ENCODE measurements at places on chromosomes 2 and 18.

DNA sequence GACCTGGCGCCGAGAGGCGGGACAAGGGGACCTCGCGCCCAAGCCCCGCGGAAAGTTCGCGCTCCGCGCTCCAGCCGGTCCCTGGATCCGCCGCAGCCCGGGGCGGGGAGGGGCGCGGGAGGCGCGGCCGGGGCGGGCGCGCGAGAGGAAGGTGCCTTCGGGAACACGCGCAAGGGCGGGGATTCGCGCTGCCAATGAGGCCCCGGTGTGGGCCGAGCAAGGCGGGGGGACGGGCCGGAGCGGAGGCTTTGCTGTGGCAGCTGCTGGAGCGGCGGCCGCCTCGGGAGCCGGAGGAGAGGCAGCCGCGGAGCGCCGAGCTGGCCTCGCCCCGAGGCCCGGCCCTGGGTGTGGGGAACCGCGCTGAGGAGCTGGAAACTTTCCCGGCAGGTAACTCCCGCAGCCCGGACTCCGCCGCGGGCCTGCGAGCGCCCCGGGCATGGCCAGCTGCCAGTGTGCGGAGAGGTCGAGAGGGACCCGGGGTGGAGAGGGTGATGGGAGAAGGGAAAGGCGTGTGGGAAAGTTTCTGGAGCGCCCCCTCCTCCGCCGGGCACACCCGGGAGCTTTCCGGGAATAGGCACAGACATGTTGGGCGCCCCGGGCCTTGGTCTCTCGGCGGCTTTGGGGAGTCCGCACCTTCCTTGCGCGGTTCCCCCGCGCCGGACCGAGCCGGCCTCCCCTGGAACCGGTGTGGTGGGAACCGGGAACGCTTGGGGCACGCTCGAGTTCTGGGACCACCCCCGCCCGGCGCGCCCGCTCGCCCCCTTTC lies at the start of gene TANC1:
TSS of gene TANC1 (plus strand) at position 245 of the 766 bp plus-strand sequence. CDS start 97,271 bp downstream, outside the sequence.
- DNase-seq: no peak

GRCh38 chr2:44771522-44771921 lies 170.0 kb upstream of the SIX3 start:
- no peak for DNase-seq

GRCh38 chr2:201542291-201542690 lies 90.8 kb downstream of the STRADB start:
- no peak for DNase-seq

- DNase-seq: no peak
Observed at GRCh38 chr2:140002110-140002509, 1221.9 kb upstream of the NXPH2 start.

GRCh38 chr2:110182449-110182848 lies 22.4 kb downstream of the NPHP1 start:
- no peak for DNase-seq

- no peak for DNase-seq
Observed at GRCh38 chr2:234533626-234534025, 36.7 kb upstream of the ARL4C start.

DNA sequence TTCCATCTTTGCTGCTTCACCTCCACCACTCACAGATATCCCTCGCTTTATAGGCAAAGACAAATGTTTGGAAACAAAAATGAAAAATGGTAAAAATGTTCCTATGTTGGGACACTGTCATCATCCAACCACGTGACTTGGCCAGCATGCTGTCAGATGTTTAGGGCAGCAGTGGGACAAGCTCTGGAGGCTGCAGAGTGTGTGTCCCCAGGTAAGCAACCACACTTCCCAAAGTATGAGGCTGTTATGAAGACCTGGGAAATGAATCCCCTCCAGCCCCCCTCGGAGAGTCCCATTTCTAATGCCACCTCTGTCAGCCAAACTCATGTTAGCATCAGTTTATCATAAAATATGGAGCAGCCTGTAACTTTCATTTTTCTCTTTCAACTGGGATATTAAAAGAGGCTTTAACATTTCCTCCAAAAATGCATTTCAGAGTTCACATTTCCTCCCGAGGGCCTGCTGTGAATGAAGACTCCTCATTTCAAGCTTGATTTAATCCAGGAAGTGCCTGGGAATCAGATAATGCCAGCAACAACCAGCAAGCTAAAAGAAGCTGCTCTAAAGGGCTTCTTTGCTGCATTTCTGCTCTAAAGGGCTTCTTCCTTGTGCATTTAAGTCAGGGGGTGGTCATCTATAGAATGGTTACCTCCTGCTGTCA lies 66.2 kb downstream of the APOB start:
- DNase-seq: no peak

DNA sequence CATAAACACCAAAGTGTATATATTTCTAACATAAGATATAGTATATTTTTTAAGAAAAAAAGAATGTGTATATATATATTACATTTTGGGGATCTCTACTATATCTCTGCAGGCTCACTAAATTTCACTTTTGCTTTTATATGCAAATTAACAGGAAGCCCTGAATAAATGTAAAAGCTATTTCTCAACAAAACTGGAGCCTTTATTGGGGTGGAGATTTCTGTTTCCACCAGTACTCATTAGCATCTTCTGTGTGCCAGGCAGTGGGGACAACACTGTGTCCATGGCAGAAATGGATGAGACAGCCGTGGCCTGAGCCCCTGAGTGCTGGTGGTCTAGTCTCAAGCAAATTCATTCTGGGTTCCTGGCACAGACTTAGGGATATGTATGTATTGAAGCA lies 41.3 kb downstream of the C18orf63 start:
- no peak for DNase-seq

DNA sequence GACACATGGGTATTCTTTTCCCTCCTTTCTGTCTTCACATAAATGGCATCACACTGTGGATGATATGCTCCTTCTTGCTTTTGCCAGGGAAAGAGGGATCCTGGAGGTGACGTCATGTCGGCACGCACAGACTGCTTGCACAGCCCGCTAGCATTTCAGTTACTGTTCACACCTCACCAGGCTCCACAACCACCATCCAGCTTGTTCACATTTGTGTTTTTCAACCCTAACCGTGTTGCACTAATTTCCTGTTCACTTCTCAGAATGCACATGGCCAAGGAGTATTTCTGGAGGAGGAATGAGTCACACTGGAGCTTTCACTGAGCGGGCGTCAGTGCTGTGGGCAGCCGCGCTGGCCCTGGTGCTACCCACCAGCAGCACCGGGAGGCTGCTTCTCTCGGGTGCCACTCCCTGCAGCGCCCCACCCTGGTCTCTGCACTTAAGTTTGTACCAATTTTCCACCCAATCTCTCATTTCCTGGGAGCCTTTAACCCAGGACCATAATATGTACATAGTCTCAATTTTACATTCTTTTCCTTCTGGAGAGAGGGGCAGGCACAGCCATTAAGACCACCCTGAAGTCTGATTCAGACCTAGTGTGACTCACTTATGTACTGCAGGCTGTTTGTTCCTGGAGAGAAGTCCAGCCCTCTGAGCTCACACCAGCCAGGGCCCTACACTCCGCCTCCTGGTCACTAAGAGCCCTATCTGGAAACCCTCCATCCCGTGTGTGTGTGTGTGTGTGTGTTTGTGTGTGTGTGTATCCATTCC lies 65.1 kb downstream of the MBP start:
- no peak for DNase-seq

GRCh38 chr2:85838641-85839040 lies 50.1 kb downstream of the ST3GAL5 start:
- DNase-seq: no peak

DNA sequence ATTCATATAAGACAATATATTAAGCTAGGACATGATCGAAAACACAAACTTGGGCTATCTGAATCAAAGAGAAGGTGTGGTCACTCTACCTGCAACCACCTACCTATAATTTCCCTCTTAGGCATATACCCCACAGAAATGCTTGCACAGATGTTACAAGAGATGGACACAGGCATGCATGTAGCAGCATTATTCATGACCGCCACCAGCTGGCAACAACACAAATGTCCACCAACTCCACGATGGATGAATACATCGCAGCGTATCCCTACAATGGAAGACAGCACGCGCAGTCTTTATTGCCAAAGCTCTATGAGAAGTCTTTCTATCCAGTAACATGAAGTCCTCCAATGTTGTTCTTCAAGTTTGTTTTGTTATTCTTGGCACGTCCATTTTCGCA lies 90.8 kb downstream of the ARL4C start:
- no peak for DNase-seq

- no peak for DNase-seq
Observed at GRCh38 chr2:26901326-26902183, 53.6 kb downstream of the DPYSL5 start.

- DNase-seq: no peak
Observed at GRCh38 chr2:188456114-188456909, 164.6 kb downstream of the GULP1 start.

DNA sequence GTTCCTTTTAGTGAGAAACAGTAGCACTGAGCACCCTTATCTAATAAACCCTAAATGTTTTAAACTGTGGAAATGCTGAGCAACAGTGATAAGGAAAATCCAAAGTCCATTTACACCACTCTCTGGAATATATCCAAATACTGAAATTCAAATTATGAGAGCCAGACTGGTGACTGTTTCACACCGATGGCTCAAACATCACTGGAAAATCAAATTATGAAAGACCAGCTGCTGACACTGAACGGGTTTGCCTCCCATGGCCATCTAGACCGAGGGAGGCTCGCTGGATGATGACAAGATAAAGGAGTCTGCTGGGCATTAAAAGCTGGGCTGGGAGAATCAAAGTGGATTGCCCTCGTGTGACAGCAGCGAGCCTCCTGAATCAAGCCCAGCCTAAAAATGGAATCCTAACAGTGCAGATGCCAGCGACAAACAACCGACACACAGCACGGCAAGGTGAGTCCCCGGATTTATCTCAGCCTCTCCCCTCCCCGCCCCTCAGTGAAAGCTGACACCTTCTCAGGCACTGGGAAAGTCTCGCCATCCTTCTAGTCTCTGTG lies 30.3 kb downstream of the SERPINE2 start:
- no peak for DNase-seq

DNA sequence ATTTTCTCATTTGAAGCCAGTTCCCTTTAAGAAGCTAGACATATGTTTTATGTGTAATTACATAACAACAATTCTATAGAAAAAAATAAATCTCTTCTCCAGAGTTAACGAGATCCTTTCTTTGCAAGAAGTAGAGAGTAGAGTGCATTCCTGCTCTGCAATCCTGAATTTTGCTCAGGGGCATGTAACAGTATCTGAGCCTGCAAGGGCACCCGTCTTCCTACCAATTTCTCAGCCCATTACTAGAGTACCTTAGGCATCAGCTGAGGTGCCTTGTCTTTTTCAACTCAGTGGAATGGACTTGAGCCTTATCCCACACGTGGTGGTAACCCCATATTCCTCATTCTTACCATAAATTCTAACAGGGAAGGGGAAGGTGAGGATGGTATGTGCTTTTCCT lies 205.9 kb downstream of the IKZF2 start:
- DNase-seq: no peak

DNA sequence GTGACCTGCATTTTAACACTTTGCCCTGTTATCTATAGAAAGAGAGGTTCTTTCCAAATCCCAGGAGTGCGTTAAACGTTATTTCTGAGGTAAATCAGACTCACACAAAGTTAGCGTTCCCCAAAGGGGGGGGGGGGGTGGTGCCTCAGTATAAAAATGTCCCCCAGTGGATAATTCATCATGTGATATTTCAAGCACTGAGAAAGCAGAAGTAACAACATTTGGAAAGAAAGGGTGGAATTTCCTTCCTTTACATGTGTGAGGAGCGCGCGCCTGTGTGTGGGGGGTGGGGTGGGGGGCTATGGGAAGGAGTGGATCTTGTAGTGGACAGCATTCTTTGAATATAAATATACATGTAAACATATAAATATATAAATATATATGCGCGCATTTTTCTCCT lies 630.9 kb downstream of the NYAP2 start:
- DNase-seq: no peak

GRCh38 chr2:129491308-129491707 lies 488.2 kb upstream of the RAB6C start:
- no peak for DNase-seq

DNA sequence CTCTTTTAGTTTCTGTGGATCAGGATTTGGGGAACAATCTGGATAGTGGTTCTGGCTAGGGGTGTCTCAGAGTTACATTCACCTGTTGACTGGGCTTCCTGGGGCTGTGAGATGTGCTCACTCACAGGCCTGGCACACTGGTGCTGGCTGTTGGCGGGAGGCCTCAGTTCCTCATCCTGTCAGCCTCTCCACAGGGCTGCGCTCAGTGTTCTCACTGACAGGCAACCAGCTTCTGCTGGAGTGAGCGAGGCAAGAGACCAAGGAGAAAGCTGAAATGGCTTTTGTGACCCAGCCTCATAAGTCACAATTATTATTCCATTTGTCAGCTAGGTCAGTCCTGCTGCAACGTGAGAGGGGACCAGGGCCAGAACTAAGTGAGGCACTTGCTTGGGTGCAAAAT lies 180.6 kb upstream of the GLI2 start:
- no peak for DNase-seq

All from AG04449 (cell line).